ENCODE measurements at places on chromosomes 1 and 21.
A peak's percentile ranks its signal among the peaks of the same experiment; 100 is the strongest.

DNA sequence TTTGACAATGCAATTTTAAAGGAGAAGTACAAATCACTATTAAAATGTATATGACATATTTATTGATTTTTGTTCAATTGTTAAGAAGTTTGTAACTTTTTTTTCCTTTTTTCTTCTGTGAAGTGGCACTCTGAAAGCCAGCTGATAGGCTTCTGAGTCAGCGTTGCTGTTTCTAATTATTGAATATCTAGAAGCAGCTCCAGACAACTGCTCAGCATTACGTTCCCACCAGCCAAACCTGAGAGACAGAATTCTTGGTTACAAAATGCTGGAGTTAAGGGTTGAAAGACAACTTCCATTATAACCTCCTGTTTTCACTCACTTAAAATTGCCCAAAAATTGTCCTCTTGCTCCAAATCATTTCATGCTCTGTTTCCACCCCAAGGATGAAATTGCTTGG is 31.4 kb upstream of the LMX1A start:
- no peak for DNase-seq

- DNase-seq = no peak
These were observed 725.5 kb upstream of the CHRM3 start for GRCh38 chr1:238660849-238661248.

DNA sequence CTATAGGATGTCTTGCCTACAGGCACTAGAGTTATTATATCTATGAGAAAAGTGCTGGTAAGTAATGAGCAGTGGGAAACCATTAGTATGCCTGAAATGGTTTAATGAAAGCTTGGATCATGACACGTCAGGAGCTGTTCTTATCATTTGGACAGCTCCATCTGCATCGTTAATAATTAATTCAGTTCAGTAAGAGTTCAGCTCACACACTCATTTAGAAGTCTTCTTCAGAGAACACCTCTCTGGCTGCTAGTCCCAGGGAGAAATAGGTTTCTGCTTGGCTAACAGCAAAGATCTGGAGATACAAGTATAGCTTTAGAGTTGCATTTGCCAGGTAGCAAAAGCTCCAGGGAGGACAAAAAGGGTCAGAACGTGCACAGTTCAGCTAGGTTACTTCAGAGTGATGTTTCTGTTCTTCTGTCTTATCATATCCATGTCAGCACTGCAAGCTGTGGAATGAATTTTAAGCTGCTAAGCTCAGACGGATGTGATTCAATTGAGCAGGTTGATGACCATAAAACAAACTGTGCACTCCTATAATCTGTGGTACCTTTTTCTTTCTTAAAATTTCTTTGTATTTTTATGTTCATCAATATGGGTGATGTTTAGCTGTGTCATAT is 173.6 kb downstream of the ADGRL2 start:
- no peak for DNase-seq

DNA sequence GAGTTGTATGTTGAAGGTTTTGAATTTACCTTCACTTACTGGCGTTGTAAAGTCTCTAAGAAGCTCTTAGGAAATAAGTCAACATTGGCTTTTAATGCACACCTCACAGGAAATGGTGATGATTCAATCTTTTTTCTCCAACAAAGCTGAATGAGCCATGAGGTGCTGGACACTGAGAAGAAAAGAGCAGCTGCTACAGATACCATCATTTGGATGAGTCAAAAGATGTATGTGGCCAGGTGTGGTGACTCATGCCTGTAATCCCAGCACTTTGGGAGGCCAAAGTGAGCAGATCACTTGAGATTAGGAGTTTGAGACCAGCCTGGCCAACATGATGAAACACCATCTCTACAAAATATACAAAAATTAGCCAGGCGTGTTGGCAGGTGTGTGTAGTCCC is 3.3 kb upstream of the IL23R start:
- no peak for DNase-seq

DNA sequence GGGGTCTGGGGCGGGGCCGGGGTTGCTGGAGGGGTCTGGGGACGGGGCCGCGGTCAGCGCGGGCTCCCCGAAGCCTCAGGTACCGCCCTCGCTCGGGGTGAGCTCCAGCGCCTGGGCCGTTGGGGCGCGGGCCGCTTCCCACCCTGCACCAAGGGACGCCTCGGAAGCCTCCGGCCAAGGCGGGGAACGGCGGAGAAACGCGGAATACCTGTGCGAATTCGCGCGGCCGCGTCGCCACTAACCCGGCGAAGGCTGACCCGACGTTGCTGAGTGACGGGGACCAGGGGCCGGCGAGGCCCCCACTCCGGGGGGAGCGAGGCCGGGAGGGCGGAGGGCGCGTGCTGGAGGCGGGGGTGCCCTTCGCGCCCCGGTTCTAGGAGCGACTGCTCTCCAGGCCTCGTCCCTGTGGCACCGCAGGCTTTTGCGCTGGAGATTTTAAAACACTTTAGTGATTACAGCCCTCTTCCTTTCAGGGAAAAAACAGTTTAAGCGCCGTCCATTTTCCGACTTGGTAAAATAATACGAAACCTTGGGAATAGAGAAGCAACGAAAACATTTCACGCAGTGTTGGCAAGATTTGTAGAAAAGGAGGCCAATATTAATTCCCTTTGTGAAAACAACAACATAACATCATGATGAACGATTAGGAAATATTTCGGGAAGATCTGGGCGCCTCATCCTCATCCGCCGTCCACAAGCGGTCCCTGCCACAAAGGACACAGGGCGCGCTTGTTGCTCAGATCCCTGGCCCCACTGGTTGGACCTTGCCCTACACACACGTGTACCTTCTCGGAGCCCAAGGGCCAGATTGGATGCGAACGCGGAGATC is 971 bp upstream of the GNG4 start:
- no peak for DNase-seq

- no peak for DNase-seq
These were observed 6.3 kb downstream of the HPCA start for GRCh38 chr1:32892368-32893197.

- DNase-seq = no peak
These were observed 12.2 kb upstream of the RIPK4 start for GRCh38 chr21:41778930-41779600.

DNA sequence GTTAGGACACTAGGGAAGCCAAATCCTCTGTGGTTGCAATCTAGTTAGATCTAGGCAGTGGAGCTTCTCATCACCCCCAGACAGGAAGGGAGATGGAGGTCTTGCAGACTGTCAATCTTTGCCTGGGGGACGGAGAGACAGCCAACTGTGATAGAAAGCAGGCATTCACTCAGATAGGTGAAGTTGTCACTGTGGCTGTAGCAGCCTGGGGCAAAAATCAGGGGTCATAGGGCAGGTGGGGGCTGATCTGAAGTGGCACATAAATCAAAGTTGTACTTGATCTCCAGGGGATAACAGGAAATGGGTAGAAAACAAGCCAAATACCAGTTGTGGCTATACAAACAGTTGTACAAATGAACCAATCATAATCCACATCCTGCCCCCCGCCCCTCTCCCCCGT is 620.9 kb upstream of the USP24 start:
- DNase-seq = no peak

GRCh38 chr1:219188331-219188803 is 14.7 kb downstream of the LYPLAL1 start:
- no peak for DNase-seq

- DNase-seq = no peak
These were observed 59.1 kb downstream of the PTGFR start for GRCh38 chr1:78549891-78550290.

DNA sequence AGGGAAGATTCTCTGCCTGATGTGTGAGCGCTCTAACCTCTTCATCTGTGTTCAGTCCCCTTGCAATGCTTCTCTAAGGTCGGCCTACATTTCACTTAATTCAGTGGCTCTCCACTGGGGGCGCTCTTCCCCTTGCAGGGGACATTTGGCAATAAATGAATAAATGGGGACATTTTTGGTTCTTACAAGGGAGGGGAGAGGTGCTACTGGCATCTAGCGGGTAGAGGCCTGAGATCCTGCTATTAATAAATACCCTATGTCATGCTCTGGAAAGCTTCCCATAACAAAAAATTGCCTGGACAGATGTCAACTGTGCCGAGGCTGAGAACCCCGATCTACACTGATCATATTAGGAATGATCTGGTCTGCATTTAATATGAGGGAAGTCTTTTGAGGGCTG is 25.9 kb upstream of the DNAJC11 start:
- peak; percentile 29 for DNase-seq

- no peak for DNase-seq
These were observed 1.9 kb upstream of the NAV1 start for GRCh38 chr1:201537028-201537427.

- DNase-seq = no peak
These were observed 32.0 kb downstream of the LHX9 start for GRCh38 chr1:197948926-197949899.

DNA sequence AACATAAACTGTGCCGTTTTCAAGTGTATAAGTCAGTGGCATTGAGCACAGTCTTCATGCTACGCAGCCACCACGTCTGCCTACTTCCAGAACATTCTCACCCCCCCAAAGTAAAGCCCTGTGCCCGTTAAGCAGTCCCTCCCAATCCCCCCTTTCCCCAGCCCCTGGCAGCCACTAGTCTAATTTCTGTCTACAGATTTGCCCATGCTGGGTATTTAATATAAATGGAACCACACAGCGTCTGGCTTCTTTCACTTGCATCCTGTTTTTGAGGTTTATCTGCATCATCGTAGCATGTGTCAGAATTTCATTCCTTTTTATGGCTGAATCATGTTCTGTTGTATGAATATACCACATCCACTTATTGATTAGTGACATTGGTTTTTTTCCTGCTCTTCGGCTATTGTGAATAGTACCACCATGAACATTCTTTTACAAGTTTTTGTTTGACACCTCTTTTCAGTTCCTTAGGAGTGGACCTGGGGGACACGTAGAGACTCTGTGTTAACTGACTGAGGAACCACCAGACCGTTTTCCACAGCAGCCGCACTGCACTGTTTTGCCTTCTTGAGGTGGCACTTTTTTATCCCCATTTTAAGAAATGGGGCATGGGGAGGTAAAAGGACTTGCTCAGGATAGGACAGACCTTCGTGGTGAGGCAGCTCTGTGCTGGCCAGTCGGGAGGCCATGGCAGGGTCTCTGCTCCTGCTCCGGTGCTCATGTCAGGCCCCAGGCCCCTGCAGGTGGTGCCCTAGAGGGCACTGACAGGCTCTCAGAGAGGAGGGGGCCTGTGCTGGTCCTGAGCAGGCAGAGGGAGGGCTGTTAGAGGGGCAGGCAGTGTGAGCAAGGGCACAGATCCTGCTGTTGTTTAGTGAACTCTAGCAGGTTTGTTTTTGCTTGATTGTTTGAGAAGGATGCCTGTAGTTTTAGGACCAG is 123.8 kb downstream of the PCBP3 start:
- DNase-seq = no peak
